ENCODE measurements at places on chromosomes 1 and 21.

GRCh38 chr21:37373539-37373938 is 7.0 kb downstream of the DYRK1A start:
- peak overlapping the region; percentile 54 for H3K27ac ChIP-seq
- peaks cover 82% of the 10 kb centered on the region for H3K4me1 ChIP-seq
- peak overlapping the region; percentile 36 for H3K4me3 ChIP-seq
- DNase-seq: no peak
- peaks cover 7% of the 10 kb centered on the region for H3K36me3 ChIP-seq

- no peak for DNase-seq
- peaks cover 5% of the 10 kb centered on the region for H3K36me3 ChIP-seq
- H3K4me3 ChIP-seq: no peak overlapping the region
- no peak overlapping the region for H3K27ac ChIP-seq
- H3K27me3 ChIP-seq: no peaks in the 10 kb centered on the region
Measured at GRCh38 chr1:1332774-1333480, 1.8 kb downstream of the TAS1R3 start.

GRCh38 chr1:160432371-160432786 is 32.0 kb downstream of the VANGL2 start:
- DNase-seq: peak; percentile 17
- H3K4me1 ChIP-seq: peaks cover 80% of the 10 kb centered on the region
- peaks cover 10% of the 10 kb centered on the region for H3K36me3 ChIP-seq
- peak overlapping the region; percentile 50 for H3K4me3 ChIP-seq
- no peaks in the 10 kb centered on the region for H3K27me3 ChIP-seq

DNA sequence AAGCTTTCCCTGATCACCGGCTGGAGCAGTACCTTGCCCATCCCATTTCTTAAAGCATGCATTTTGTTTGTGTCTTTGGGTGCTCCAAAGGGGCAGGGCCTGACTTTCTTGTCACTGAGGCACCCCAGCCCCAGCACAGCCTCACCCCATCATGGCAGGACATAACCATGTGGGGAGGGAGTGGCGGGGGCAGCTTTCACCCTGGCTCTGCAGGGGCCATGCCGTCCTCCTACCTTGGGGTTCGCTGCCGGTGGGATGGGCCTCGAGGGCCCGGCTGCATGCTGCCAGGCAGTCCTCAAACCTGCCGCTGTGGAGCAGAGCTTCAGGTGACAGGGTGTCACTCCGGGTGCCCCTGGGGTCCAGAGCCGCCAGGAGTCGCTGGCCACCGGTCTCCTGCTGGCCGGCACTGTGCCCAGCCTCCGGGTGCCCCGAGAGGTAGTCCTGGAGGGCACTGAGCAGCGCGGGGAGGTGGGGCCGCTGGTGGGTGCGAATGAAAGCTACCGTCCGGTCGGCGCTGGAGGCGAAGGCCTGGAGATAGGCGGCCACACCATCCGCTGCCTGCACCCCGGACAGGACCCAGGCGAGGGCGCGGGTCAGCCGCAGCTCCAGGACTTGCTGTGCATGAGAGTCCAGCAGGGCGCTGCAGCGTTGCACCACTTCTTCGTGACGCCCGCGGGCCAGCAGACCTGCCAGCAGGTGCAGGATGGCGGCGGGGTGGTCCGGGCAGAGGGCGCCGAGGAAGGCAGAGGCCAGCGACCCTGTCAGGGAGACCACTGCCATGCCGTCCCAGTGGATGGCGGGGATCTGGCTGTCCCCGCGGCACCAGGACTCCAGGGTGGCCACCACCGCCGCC is 1.5 kb downstream of the TTC34 start:
- H3K27me3 ChIP-seq: peaks cover 33% of the 10 kb centered on the region
- DNase-seq: no peak
- H3K36me3 ChIP-seq: no peaks in the 10 kb centered on the region
- H3K4me3 ChIP-seq: no peak overlapping the region
- no peak overlapping the region for H3K27ac ChIP-seq

DNA sequence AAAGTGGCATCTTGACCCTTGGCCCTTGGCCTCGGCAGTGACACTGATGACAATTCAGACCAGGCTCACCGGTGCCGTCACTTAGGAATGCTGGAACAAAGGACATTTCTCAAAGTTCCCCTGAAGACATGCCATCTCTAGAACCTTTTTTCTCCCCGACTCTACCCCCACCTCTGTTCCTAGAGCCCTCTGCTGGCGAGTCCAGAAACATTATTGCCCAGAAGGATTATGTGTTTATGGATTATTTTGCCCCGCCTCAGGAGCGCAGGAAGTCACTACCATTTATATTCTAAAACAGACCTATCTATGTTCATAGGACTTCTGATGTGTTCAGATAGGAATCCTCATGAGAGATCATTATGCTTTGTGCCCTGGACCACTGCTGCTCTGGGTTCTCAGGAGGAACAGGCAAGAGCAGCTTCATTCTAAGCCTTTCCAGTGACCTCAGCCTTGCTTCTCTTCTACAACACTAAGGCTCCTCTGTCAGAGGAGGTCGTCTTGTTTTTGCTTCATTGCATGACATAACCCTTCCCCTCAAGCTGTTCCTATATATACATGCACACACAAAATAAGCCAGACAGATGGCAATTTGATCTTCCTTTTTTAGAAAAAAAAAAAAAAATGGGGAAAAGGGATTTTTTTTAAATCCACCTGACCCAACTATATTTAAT is 12.4 kb upstream of the SHISA4 start:
- H3K27me3 ChIP-seq: no peaks in the 10 kb centered on the region
- H3K4me1 ChIP-seq: no peaks in the 10 kb centered on the region
- H3K4me3 ChIP-seq: no peak overlapping the region

DNA sequence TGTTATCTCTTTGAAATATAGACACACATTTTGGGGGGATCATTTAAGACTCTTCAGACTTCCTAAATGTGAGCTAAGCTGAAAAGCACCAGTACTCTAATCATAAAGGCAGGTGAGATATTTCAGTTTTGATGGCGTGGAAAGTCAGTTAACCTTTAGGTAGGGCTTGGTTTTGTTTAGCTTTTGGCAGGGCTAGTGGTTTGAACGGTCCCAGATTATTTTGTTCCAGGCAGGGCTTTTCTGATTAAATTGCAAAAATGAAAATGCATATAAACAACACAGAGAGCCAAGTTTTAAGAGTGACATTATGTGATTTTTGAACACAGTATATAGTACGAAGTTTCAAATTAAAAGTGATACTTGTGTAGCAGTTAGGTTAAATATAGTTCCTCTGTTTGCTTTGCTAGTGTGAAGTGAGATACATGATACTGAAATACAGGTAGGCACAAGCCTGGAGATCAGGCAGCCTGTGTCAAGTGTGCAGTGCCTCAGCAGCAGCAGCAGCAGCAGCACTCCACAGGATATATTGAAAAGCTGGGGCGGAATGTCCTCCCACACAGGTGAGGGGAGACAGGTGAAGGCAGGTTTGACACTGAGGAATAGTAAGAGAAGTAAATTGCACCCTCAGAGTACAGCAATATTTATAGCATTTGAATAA is 47.4 kb downstream of the CAMTA1 start:
- no peaks in the 10 kb centered on the region for H3K27me3 ChIP-seq
- no peak overlapping the region for H3K27ac ChIP-seq
- peaks cover 21% of the 10 kb centered on the region for H3K36me3 ChIP-seq
- no peak for DNase-seq
- H3K4me1 ChIP-seq: peaks cover 8% of the 10 kb centered on the region

- no peaks in the 10 kb centered on the region for H3K4me1 ChIP-seq
- H3K27ac ChIP-seq: no peak overlapping the region
- no peaks in the 10 kb centered on the region for H3K36me3 ChIP-seq
- no peak overlapping the region for H3K4me3 ChIP-seq
Measured at GRCh38 chr1:74343216-74343615, 108.0 kb downstream of the TNNI3K start.

DNA sequence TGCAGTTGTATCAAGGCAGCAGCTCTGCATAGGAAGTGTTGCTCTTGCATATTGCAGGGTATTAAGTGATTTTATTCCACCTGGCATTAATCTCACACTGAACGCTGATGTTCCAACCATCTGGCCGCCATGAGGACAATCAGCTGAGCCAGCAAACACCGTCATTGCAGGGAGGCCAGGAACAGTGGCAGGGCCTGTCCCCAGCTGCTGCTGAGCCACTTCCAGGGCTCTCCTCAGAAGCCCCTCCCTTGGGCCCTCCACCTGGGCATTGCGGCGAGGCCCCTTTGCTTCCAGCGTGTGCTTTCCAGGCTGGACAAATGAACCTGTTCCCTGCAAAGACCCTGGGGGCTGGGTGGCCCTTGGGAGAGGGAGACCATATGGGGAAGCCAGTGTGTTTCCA is 171.6 kb upstream of the C1orf174 start:
- no peak for DNase-seq
- no peak overlapping the region for H3K4me3 ChIP-seq
- H3K36me3 ChIP-seq: no peaks in the 10 kb centered on the region
- no peaks in the 10 kb centered on the region for H3K4me1 ChIP-seq

DNA sequence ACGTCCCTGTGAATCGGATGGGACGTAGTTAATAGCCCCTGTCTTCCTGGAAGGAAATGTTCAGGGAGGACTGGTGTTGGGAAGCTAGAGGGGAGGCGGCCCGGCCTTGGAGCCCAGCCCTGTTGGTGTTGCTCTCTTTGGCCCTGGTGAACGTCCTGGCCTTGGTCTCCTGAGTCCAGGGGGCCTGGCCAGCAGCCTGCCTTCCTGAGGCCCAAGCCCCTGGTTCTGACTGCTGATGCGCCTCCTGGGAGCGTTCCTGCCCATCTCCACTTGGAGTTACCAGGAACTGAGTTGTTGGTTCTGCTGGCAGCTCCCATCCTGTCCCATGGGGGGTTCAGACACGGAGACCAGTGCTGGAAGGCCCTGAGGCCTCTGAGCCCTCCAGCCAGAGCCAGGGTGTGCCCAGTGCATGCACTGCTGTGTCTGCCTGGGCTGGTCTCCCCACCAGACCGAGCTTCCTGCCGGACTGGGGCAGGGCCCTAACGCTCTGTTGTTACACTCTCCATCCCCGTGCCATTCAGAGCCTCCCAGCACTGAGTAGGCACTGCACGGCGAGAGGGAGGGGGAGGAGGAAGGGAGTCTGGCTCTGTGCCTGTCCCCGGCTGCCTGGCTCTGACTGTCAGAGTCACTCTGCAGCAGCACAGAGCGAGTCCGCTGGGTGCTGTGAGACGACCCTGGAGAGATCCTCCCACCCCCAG is 382.5 kb upstream of the VAMP3 start:
- peaks cover 14% of the 10 kb centered on the region for H3K27me3 ChIP-seq
- H3K36me3 ChIP-seq: no peaks in the 10 kb centered on the region
- H3K4me1 ChIP-seq: no peaks in the 10 kb centered on the region
- no peak for DNase-seq

DNA sequence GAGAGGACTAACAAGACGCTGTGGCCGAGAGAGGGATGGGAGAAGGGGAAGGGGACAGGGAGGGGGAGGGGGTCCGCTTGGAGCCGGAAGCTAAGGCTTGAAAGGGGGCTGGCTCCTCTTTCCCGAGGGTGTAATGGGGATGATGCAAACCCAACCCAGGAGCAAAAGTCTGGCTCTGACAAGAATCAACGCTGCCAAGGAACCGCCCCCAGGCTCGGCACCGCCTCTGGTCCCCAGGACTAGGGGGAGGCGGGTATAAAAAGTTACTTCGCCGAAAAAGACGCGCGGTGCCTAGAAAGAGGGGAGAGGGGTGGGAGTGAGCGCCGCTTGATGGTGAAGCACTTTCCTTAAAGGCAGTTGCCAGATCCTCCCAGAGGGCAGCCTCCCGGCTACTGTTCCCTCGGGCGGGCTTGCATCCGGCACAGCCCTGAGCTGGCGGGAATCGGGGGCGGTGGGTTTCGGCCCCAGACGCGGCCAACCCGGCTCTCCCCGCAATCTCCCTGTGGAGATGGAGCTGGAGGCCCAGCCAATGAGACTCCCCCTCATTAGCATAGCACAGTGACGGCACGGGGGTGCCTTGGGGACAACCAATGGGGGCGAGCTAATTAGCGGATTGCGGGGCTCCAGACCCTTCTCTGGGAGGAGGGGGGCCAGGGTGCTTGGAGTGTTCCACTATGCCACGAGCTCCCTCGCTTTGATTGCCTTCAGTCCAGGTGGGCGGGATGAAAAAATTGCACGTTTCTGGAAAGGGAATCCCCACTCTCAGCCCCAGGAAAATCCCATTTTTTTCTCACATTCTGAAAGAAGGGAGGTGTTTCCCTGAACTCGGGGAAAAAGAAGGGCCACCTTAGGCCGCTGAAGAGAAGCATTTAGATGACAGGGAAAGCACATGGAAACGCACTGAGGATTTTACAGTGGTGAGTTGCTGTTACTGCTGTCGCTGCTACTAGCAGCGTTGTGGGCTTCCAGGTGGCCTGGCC is at the start of gene KCNT2:
TSS of gene KCNT2 (minus strand) at position 51 of the 980 bp plus-strand sequence. CDS start 131 bp downstream, outside the sequence.
- H3K27ac ChIP-seq: no peak within 1 kb of the TSS
- no peak for DNase-seq
- H3K36me3 ChIP-seq: peaks cover 3% of the 10 kb centered on the region
- H3K27me3 ChIP-seq: peaks cover 37% of the 10 kb centered on the region

GRCh38 chr1:93700532-93701469 is 19.2 kb upstream of the BCAR3 start:
- H3K4me3 ChIP-seq: no peak overlapping the region
- no peak for DNase-seq
- no peaks in the 10 kb centered on the region for H3K36me3 ChIP-seq

DNA sequence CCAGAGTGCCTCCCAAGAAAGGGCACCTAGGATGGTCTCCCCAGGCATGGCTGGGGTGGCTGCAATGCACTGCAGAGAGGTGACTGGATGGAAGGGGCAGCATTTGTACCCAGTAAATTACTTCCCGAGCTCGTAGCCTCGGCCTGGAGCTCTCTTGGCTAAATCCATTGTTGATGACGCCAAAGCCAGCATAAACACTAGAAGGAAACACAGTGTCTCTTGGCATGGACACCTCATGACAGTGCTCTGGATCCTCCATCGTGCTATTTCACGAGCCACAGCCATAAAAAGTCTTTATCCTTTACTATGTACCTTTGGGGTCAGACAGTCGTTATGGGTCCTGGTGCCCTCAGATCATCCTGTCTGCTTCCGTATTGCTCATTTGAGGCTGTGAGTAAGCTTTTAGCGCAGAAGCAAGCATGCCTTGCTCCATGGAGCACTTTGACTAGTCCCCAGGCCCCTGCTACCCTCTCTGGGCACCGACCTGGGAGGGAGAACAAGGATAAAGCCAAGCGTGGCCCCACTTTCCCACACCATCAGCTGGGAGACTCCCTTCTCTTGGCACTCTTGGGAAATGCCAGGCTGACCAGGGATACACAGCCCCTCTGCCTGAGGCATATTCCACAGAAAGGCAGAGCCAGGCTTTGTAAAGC is 10.3 kb upstream of the PRELP start:
- H3K4me1 ChIP-seq: no peaks in the 10 kb centered on the region
- H3K27ac ChIP-seq: no peak overlapping the region
- no peak for DNase-seq
- no peak overlapping the region for H3K4me3 ChIP-seq
- peaks cover 91% of the 10 kb centered on the region for H3K27me3 ChIP-seq
- H3K36me3 ChIP-seq: peaks cover 2% of the 10 kb centered on the region

DNA sequence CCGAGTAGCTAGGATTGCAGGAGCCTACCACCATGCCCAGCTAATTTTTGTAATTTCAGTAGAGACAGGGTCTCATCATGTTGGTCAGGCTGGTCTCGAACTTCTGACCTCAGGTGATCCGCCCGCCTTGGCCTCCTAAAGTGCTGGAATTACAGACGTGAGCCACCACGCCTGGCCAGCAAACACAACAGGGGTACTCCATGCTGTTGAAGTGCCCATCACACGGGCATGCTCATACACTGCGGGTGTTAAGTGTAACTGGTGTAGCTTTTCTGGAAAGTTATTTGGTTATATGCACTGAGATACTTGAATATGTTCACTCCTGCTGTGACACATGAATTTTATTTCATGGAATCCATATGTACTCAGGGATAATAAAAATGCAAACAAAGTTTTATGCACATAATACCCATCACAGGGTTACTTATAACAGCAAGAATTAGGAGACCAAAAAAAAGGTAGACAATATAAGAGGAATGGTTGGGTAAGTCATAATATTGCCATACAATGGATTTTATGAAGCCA is 9.2 kb downstream of the SRSF4 start:
- H3K27me3 ChIP-seq: no peaks in the 10 kb centered on the region
- H3K27ac ChIP-seq: no peak overlapping the region
- peak overlapping the region; percentile 13 for H3K4me3 ChIP-seq
- DNase-seq: no peak
